H1 (cell line): ENCODE measurements at places on chromosomes 1 and 21. TPM values are rescaled to one million over a fixed set of nuclear protein-coding genes. Genes with fewer than 3 reads are reported as not detected.

Gene LRRC38
- polyA plus RNA-seq, result 0.17 and 0.19 TPM in 2 replicates

Gene BATF3
- 6.3 and 6.6 TPM in 2 replicates for polyA plus RNA-seq

Gene ZBTB48
- polyA plus RNA-seq, result 28.8 and 35.7 TPM in 2 replicates

Gene GLRX2
- 3.4 and 4.8 TPM in 2 replicates for polyA plus RNA-seq

Gene KNCN
- polyA plus RNA-seq, result not detected in 2 replicates

Gene KCNJ10
- polyA plus RNA-seq, result 1.7 and 3.5 TPM in 2 replicates

Gene YOD1
- 1.1 and 1.9 TPM in 2 replicates for polyA plus RNA-seq

Gene KRTAP21-2
- polyA plus RNA-seq, result not detected in 2 replicates

Gene IL6R
- 2.3 and 3.3 TPM in 2 replicates for polyA plus RNA-seq

Gene ADAMTS4
- 4.6 and 6.4 TPM in 2 replicates for polyA plus RNA-seq

Gene NBPF10
- polyA plus RNA-seq, result 0.09 and 0.20 TPM in 2 replicates

Gene GJB5
- polyA plus RNA-seq, result 3.1 and 3.3 TPM in 2 replicates

Gene ARTN
- 13.5 and 17.4 TPM in 2 replicates for polyA plus RNA-seq

Gene C1orf185
- not detected in 2 replicates for polyA plus RNA-seq

Gene TDRD5
- 0.22 and 0.53 TPM in 2 replicates for polyA plus RNA-seq

Gene KCNQ4
- 2.2 and 4.0 TPM in 2 replicates for polyA plus RNA-seq

Gene LAD1
- polyA plus RNA-seq, result 9.3 and 12.4 TPM in 2 replicates

Gene PLA2G2C
- polyA plus RNA-seq, result not detected in 2 replicates

Gene SNX27
- 15.6 and 23.4 TPM in 2 replicates for polyA plus RNA-seq

Gene ALX3
- polyA plus RNA-seq, result 0.06 and 0.20 TPM in 2 replicates

Gene ZNF670
- polyA plus RNA-seq, result 1.5 and 2.8 TPM in 2 replicates

Gene TMEM201
- polyA plus RNA-seq, result 8.2 and 14.2 TPM in 2 replicates

Gene LCK
- polyA plus RNA-seq, result 99.2 and 122 TPM in 2 replicates

Gene TNFRSF4
- 0.06 TPM in 1 of 2 replicates, not detected in the other for polyA plus RNA-seq

Gene MTARC1
- 16.0 and 17.2 TPM in 2 replicates for polyA plus RNA-seq

Gene TPRG1L
- polyA plus RNA-seq, result 19.8 and 22.3 TPM in 2 replicates

Gene HLX
- polyA plus RNA-seq, result 0.11 and 0.17 TPM in 2 replicates

Gene UMODL1
- polyA plus RNA-seq, result 0.02 TPM in 1 of 2 replicates, not detected in the other

Gene ODF2L
- polyA plus RNA-seq, result 2.7 and 3.2 TPM in 2 replicates

Gene GSTM5
- 0.64 and 0.89 TPM in 2 replicates for polyA plus RNA-seq

Gene AMY2A
- not detected in 2 replicates for polyA plus RNA-seq

Gene TMEM269
- polyA plus RNA-seq, result 0.14 TPM in 2 replicates

Gene PTGFRN
- polyA plus RNA-seq, result 11.9 and 13.0 TPM in 2 replicates

Gene FCMR
- polyA plus RNA-seq, result 0.47 and 0.53 TPM in 2 replicates

Gene KRTAP11-1
- not detected in 2 replicates for polyA plus RNA-seq

Gene TMCO4
- polyA plus RNA-seq, result 3.1 and 3.6 TPM in 2 replicates

Gene KIF17
- 6.9 and 10.5 TPM in 2 replicates for polyA plus RNA-seq

Gene PHTF1
- 6.5 and 9.1 TPM in 2 replicates for polyA plus RNA-seq

Gene CFAP45
- polyA plus RNA-seq, result 0.05 and 0.11 TPM in 2 replicates

Gene WNT9A
- 1.5 and 2.2 TPM in 2 replicates for polyA plus RNA-seq

Gene GNG4
- polyA plus RNA-seq, result 95.5 and 121 TPM in 2 replicates

Gene SDHC
- polyA plus RNA-seq, result 251 and 305 TPM in 2 replicates

Gene PYHIN1
- not detected in 2 replicates for polyA plus RNA-seq

Gene EVI5
- polyA plus RNA-seq, result 1.1 and 1.7 TPM in 2 replicates

Gene MYOG
- polyA plus RNA-seq, result not detected in 2 replicates

Gene BTG3
- polyA plus RNA-seq, result 7.6 and 13.6 TPM in 2 replicates

Gene KCNJ9
- 0.02 and 0.11 TPM in 2 replicates for polyA plus RNA-seq

Gene A3GALT2
- polyA plus RNA-seq, result not detected in 2 replicates

Gene FAM72C
- polyA plus RNA-seq, result 0.97 and 1.9 TPM in 2 replicates

Gene LIPI
- not detected in 2 replicates for polyA plus RNA-seq

Gene LRRN2
- polyA plus RNA-seq, result 1.8 and 2.0 TPM in 2 replicates

Gene CGN
- 15.9 and 20.4 TPM in 2 replicates for polyA plus RNA-seq

Gene TCEANC2
- 4.0 and 4.2 TPM in 2 replicates for polyA plus RNA-seq
